Progenitor cell of endocrine pancreas (in vitro differentiated cells): ENCODE measurements at places on chromosomes 5 and 9.

- H3K4me1 ChIP-seq = peaks cover 27% of the 10 kb centered on the region
- H3K27me3 ChIP-seq = peaks cover 5% of the 10 kb centered on the region
- no peak overlapping the region for H3K4me3 ChIP-seq
- H3K36me3 ChIP-seq = peaks cover 7% of the 10 kb centered on the region
- no peak for DNase-seq
Observed at GRCh38 chr5:6902597-6902996, 189.4 kb downstream of the TENT4A start.

- peak overlapping the region; percentile 56 for H3K27ac ChIP-seq
- H3K27me3 ChIP-seq = peaks cover 13% of the 10 kb centered on the region
- no peak for DNase-seq
- H3K4me1 ChIP-seq = no peaks in the 10 kb centered on the region
- no peaks in the 10 kb centered on the region for H3K36me3 ChIP-seq
Observed at GRCh38 chr5:179371121-179371510, 25.9 kb upstream of the ADAMTS2 start.

DNA sequence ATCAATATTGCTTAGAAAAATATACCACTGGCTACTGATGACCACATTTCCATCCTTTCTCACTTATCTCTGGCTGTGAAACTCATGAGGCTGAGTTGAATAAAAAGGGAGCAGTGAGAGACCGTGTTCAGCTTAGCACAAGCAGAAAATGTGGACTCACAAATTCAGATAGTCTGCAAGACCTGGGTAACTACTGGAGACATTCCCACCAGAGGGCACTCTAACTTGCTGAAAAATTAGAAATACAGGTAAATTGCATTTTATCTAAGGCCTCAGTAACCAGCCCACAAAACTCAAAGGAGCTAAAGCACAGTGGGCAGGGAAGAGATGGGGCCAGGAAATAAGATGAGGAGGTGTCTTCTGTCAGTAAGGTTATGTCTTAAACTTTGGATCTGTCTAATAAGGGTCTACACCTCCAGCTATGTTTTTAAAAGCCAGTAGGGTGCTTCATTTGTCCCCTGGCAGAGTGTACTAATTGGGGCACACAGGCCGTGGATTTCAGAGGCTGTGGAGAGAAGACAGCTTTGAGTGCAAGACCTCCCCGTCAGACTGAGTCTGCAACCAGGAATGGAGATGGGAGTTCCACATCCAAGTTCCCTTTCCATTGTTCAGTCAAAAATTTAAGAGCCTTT is 8.7 kb upstream of the NDUFB6 start:
- H3K4me1 ChIP-seq = peaks cover 7% of the 10 kb centered on the region
- H3K27me3 ChIP-seq = peaks cover 30% of the 10 kb centered on the region
- peak; percentile 30 for DNase-seq

DNA sequence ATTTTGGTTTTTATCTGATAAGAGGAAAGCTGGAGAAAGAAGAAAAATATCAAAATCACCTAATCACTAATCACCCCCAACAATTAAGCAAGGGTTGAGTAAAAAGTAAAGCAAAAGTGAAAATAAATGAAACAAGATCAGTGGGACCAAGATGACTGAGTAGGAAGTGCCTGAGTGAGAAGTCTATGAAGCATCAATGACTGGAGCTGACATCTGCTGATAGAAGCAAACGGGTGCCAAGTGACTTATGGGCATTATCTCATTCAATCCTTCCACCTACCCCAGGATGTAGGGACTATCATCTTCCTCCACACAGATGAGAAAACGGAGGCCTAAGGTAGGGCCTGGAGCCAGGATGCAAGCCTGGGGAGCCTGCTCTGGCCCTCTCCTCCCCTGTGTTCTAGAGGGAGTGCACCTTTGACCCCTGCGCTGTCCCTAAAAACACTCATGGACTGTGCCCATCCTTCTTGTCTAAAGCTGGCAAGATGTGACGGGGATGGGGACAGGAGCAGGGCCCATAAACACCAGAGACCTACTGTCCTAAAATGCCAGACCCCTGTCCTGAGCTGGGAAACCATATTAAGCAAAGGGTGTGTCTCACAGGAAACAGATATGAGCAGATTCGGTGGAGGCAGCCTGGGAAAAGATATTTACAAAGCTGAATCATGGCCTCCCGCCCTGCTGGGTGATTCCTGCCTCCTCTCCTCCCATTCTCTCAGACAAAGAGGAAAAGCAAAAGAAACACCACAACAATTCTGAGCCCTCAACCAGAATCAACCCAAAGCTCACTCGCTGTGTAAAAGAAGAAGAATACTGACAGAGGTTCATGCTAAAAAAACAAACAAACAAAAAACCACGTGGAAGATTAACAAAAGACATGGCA is 116.0 kb downstream of the AUH start:
- H3K4me3 ChIP-seq = no peak overlapping the region
- peaks cover 17% of the 10 kb centered on the region for H3K4me1 ChIP-seq
- no peaks in the 10 kb centered on the region for H3K27me3 ChIP-seq
- no peak overlapping the region for H3K27ac ChIP-seq
- no peaks in the 10 kb centered on the region for H3K36me3 ChIP-seq

GRCh38 chr5:170312666-170313065 is 15.1 kb upstream of the LCP2 start:
- H3K4me3 ChIP-seq = no peak overlapping the region
- H3K27ac ChIP-seq = no peak overlapping the region
- no peak for DNase-seq

DNA sequence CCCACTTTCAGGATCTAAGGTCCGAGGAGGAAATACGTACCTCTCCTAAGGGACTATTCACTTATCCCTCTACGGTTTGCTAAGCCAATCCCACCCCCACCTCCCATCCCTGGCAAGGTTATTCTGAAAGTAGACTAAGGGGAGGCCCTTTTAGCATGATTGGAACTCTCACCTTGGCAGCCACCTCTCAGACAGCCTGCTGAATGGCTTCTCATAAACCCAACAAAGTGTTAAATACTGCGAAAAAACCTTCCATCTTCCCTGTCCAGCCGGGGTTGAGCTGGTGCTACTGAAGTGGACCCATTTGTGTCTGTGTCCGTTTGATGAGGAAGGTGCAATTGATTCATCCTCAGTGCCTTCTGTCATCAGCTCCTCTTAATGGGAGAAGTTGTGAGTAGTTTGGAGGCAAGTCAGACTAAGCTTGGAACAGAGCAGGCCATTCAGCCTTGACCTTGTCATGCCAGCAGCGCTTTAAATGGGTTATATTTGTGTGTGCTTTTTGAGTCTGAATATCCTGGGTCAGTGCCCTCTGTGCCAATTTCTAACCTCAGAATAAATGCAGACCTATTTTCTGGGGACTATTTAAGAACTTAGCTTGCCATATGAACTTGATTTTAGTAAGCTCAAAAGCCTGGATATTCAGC is 476.3 kb upstream of the ZNF608 start:
- H3K27me3 ChIP-seq = no peaks in the 10 kb centered on the region
- no peak overlapping the region for H3K27ac ChIP-seq
- no peaks in the 10 kb centered on the region for H3K36me3 ChIP-seq
- H3K4me3 ChIP-seq = no peak overlapping the region

DNA sequence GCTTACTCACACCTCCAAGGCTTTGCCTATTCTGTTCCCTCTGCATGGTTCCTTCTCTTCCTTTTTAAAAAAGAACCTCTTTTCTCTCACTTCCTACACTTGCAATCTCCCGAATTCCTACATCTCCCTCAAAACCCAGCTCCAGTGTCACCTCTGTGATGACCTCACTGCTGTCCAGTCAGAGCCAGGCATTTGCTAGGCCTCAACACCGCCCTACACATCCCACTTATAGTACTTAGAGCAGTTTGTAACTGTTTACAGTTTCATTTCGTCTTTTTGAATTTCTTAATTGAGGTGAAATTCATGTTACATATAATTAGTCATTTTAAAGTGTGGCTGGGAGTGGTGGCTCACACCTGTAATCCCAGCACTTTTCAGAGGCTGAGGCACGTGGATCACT is 30.8 kb downstream of the CD14 start:
- H3K27me3 ChIP-seq = no peaks in the 10 kb centered on the region
- no peaks in the 10 kb centered on the region for H3K36me3 ChIP-seq
- DNase-seq = no peak
- no peak overlapping the region for H3K27ac ChIP-seq

DNA sequence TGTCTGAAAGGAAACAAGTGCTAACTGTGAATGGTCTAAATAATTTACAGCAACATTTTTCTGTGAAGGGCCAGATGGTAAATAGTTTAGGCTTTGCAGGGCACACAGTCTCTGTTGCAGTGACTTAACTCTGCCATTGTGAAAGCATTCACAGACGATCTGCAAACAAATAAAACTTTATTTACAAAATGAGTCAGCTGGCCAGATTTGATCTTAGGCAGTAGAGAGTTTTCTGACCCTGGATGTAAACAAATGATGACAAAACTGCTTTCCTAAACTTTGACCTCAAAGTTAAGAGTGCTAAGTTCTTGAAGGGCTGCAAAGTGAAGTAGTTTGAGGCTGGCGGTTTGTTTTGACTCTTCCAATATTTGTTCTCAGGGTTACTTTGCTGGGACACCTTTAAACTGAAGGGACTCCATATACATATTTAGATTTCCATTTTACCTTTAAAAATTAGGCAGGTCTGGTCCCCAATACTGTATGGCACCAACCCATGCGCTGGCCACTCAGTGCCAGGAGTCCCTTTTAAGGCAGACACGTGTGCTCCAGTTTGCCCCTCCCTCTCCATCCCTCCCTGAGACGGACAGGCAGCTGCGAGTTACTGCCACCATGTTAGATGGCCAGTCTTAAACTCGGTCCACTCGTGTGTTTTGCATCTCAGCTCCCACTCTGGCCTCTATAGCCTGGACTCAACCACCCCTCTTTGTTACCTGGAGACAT is 4.0 kb upstream of the ADAMTS16 start:
- H3K4me3 ChIP-seq = peak overlapping the region; percentile 60
- DNase-seq = no peak
- H3K27me3 ChIP-seq = no peaks in the 10 kb centered on the region
- peak overlapping the region; percentile 92 for H3K27ac ChIP-seq
- peaks cover 25% of the 10 kb centered on the region for H3K4me1 ChIP-seq

- no peak for DNase-seq
- H3K4me3 ChIP-seq = no peak overlapping the region
- H3K27ac ChIP-seq = no peak overlapping the region
- peaks cover 1% of the 10 kb centered on the region for H3K36me3 ChIP-seq
- H3K27me3 ChIP-seq = no peaks in the 10 kb centered on the region
Observed at GRCh38 chr5:128870373-128870772, 94.9 kb upstream of the SLC27A6 start.

DNA sequence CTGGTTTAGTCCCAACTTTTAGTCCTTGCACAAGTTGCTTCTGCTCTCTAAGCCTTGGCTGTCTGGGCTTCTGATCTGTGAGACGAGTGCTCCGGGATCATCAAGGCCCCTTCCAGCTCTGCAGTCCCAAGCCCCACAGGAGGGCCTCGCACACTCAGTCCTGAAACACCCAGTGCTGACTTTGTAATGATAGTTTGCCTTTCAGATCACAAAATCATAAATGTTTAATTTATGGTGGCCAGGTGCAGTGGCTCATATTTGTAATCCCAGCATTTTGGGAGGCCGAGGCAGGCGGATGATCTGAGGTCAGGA is 95.9 kb upstream of the SLC25A48 start:
- no peaks in the 10 kb centered on the region for H3K36me3 ChIP-seq
- H3K27me3 ChIP-seq = peaks cover 33% of the 10 kb centered on the region
- H3K27ac ChIP-seq = no peak overlapping the region
- no peak overlapping the region for H3K4me3 ChIP-seq

GRCh38 chr9:98678244-98678842 is 30.4 kb downstream of the GABBR2 start:
- no peaks in the 10 kb centered on the region for H3K36me3 ChIP-seq
- H3K4me3 ChIP-seq = no peak overlapping the region
- H3K27ac ChIP-seq = no peak overlapping the region
- DNase-seq = no peak
- peaks cover 20% of the 10 kb centered on the region for H3K27me3 ChIP-seq

DNA sequence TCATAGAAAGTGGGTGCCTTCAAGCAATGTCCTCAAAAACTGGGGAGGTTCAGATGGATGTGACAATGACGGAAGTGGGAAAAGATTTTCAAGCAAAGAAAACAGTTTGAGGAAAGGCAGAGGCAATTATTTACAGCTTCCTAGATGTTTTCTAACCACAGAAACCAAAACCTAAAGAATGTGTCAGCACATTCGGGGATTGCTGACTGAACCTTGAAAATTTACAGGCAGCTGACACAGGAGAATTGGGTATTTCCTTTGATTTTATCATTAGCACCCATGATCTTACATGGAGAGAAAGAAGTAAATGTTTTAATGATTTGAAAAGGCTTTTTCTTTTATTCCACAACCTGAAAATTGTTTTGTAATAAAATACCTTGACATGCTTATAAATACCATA is 369.0 kb downstream of the ACTL7B start:
- no peaks in the 10 kb centered on the region for H3K4me1 ChIP-seq
- H3K27me3 ChIP-seq = peaks cover 47% of the 10 kb centered on the region
- H3K27ac ChIP-seq = no peak overlapping the region
- no peak for DNase-seq
- H3K4me3 ChIP-seq = no peak overlapping the region
